CD4-positive, alpha-beta memory T cell (primary cell): ENCODE measurements at places on chromosomes 16 and 17. TPM values are rescaled to one million over a fixed set of nuclear protein-coding genes. Genes with fewer than 3 reads are reported as not detected.

Gene ATP2A3
- total RNA-seq = 157 TPM

Gene KRTAP2-3
- total RNA-seq = not detected

Gene PFN1
- 560 TPM for total RNA-seq

Gene AFMID
- total RNA-seq = 3.8 TPM

Gene PRAC2
- not detected for total RNA-seq

Gene ZNF75A
- 82.7 TPM for total RNA-seq
